ENCODE measurements at places on chromosomes 16 and 17.

GRCh38 chr17:67439269-67439668 is 62.2 kb downstream of the PITPNC1 start:
- DNase-seq: no peak

GRCh38 chr16:69903865-69904415 is 47.2 kb upstream of the CLEC18A start:
- no peak for DNase-seq

DNA sequence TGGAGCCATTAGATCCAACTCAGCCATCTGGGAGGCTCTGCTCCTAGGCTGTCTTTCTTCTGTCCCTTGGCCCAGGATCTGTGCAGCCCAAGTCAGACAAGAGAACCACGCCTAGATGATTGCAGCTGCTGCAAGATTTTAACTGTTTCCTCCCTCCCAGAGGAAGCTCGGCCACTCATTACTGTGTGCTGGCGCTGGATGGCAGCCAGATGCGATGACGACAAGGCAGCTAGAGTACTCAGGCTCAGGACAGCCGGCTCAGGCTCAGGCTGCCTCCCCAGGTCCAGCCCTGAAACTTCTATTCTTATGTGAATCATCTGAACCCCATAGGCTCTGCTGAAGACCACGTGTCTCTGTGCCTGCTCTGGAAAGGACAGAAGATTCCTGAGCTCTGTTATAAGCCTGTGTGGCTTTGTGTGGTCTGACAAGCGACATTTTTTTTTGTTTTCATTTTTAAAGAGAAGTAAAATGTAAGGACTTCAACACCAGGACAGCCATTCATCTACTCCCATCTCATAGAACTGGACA is 32.1 kb upstream of the FBXW10B start:
- DNase-seq: no peak

GRCh38 chr17:67628580-67629013 is 89.1 kb upstream of the NOL11 start:
- DNase-seq: no peak

GRCh38 chr16:7338826-7339225 is 6.2 kb downstream of the RBFOX1 start:
- no peak for DNase-seq

GRCh38 chr16:71467810-71468209 is 5.8 kb upstream of the ZNF23 start:
- peak; percentile 10 for DNase-seq

DNA sequence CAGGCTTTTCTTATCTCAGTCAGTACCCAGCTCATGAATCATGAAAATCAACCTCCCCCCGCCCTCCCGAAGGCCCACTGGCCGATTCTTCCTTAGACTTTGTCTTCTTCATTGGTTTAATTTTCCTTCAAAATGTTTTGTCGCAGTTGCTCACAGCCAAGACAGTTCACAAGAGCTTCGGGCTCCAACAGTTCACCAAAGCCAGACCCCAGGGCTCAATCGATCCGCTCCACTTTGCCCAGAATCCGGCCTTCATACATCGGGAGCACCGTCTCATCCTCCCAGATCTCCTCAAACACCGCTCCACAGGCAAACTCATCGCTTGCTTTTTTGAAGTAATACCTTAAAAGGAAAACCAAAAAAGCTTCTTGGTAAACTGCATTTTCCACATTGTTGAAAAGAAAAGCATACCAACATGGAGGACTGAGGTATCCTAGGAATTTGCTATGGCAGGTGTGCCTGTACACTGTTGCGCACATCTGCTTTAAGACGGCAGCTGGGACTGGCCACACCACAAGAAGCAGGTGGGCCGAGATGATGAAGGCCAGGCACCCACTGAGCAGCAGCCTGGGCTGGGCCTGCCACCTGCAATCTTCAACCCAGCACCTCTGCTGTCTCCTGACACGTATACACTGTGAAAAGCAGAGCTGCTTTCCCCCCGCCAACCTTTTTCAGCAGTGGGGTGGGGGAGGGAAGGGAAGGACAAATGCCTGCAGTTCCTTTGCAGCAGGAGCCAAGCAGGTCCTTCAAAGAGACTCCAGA is 31.5 kb downstream of the AXIN2 start:
- DNase-seq: no peak

DNA sequence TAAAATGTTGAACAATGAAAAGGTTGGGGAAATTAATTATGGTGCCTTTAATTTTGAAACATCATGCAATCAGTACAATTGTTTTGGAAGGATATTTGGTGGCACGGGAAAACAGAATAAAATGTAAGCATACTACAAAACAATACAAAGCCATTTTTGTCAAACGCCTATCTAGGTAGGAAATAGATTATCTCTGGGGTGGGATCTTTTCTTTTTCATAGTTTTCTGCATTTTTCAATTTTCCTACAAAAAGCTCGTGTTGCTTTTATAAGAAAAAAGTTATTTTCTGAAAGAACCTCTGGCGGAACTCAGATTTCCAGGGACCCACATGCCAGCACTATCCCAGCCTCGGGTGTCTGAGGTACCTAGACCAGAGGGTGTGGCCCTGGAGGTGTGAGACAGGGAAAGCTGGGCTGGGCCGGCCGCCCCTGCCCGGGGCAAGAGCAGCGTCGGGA is 961 bp upstream of the MAP3K3 start:
- no peak for DNase-seq

GRCh38 chr17:49003557-49004511 is 6.6 kb downstream of the IGF2BP1 start:
- DNase-seq: no peak

GRCh38 chr17:2871205-2871604 is 75.0 kb downstream of the RAP1GAP2 start:
- DNase-seq: no peak

GRCh38 chr17:80279895-80280294 is 19.2 kb downstream of the RNF213 start:
- DNase-seq: no peak

GRCh38 chr17:41748275-41748674 is 13.8 kb upstream of the HAP1 start:
- DNase-seq: no peak

Data from activated T-helper 9 cell treated with anti-CD3 and anti-CD28 coated beads, Interleukin-2, amount 50 U/mL, for 16 hours (primary cell).